ENCODE measurements at places on chromosomes 7 and 10.

GRCh38 chr7:71509381-71509780 is 377.4 kb downstream of the GALNT17 start:
- DNase-seq = no peak

GRCh38 chr7:74485611-74486010 is 31.9 kb downstream of the GTF2IRD1 start:
- no peak for DNase-seq

GRCh38 chr7:44322631-44323363 is 2.6 kb downstream of the CAMK2B start:
- DNase-seq = no peak

DNA sequence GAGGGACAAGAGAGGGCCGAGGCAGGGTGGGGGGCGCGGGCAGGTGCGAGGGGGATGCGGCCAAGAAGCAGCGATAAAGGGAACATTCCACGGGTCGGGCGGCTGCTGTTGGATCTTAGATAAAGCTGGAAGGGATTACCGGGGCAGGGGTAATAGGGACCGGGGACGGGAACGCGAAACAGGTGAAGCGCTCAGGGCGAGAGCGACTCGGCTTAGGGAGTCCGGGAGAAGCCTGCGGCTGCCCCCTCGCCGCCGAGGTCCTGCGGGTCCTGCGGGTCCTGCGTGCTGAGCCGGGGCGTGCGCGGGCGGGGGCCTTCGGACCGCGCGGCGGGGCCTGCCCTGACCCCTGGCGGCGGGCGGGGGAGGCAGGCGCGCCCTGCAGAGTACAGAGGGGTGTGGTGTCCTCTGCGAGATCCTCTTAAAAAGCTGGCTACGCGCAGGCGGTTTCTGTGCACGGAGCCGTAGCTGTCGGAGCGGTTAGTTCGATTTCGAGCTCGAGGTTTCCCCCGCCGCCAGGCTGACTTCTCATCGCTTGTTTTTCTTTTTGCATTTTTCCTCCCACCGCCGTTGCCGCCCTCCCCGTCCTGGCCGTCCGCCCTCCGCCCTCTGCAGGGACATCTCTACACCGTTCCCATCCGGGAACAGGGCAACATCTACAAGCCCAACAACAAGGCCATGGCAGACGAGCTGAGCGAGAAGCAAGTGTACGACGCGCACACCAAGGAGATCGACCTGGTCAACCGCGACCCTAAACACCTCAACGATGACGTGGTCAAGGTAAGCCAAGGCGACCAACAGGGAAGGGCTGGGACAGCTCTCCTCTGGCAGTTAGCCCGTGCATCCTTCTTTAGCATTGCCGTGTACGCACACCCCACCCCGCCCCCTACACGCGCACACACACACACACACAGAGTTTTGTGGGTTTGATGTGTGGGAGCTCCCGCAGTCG is 1.4 kb downstream of the CAV1 start:
- no peak for DNase-seq

DNA sequence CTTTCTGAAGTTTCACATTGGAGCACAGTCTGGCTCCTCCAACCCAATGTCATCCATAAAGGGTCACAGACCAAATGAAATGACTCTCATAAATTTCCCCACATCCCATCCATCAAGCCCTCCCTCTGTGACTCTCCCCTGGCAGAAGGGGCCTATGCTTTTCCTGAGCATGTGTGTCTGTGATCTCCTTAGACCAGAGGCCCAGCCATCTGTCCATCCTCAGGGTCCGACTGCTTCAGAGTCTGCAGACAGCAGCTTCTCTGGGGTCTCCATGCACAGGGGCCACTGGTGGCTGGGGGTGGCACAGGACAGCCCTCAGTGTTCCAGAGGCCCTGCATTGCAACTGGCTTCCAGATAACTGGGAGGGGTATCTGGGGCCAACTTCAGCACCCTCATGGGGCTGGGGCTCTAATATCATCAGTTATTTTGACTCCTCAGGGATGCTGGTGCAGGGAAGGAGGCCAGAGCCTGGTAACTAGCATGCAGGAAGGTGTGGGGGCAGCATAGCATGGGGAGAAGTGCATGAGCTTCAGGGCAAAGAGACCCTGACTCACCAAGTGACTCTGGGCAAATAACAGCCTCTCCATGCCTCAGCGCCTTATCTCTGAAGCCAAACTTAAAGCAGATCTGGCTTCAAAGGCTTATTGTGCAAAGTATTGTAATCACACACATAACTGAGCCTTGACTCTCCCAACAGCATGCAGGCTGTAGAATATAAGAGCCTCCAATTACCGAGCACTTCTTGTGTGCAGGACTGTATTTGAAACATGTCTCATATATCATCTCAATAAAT is 266.9 kb downstream of the GRID1 start:
- DNase-seq = no peak

GRCh38 chr10:16477757-16478156 is 40.9 kb downstream of the PTER start:
- no peak for DNase-seq

DNA sequence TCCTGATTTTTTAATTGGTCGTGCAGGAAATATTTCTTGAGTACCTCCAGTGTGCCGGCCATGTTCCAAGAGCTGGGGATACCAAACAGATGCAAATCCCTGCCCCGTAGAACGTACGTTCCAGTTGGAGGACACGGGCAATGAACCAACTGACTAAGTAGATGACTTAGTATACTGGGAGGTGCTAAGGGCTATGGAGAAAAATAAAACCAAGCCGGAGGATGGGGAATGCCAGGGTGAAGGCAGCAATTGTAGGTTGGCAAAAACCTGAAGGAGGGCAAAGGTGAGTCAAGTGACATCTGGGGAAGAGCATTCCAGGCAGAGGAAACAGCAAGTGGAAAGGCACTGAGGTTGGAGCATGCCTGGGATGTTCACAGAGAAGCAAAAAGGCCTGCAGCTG is 6.8 kb upstream of the VSIR start:
- DNase-seq = no peak

DNA sequence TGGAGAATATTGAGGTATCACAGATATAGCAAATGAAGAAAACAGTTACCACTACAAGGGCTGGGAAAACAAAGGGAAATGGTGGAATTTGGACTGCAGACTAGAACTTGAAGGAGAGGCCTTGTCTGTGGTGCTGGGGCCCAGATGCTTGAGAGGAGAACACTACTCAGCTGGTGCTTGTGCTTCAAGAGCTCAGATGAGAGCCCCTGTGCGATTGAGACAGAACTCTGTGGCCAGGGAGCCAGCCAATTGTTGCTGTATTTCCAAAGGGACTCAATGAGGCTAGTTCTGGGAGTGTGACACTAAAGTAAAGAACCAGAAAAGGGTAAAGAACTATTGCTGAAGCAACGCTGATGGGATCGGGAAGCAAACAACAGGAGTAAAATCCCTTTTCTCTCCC is 406.5 kb upstream of the SEMA3D start:
- no peak for DNase-seq

- no peak for DNase-seq
Observed at GRCh38 chr10:7525314-7526016, 114.6 kb upstream of the SFMBT2 start.

DNA sequence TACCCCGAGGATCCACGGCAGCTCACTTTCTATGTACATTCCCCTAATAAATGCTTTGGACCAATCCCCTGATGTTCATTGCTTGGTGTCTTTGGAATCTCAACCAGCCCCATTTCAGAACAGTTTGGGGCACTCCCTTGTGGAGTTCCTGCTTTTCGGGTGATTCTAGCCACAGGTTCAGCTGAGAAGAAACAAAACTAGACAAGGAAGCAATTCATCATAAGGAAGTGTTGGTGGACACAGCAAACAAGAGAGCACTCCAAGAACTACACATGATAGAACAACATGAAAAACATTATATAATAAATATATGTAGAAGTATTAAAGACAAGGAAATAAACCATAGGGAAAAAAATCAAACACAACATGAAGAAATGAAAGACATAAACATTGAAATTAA is 6.0 kb upstream of the CCDC136 start:
- no peak for DNase-seq

DNA sequence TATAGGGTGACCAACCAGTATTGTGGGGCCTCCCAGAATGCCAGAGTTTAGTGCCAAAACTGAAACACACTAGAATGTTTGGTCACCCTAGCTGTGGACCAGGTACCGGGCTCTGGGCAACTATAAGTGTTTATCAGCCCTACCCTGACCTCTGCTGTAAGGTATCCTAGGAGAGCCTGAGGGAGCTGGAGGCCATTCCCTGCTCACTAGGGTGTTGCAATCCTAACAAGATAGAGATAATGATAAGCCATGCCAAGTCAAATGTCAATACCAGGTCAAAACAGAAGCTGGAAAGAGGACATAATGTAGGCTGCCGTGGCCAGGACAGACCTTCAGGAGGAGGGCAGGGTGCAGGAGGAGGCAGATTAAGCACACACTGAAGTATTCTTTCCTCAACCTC is 151.8 kb downstream of the KCNMA1 start:
- no peak for DNase-seq

GRCh38 chr10:75739414-75740143 is 308.2 kb downstream of the LRMDA start:
- DNase-seq = no peak

Data from esophagus squamous epithelium (tissue), 5 donors.